Esophagus muscularis mucosa (tissue), 4 donors: ENCODE measurements at places on chromosomes 3 and 15. TPM values are rescaled to one million over a fixed set of nuclear protein-coding genes. Genes with fewer than 3 reads are reported as not detected.

DNA sequence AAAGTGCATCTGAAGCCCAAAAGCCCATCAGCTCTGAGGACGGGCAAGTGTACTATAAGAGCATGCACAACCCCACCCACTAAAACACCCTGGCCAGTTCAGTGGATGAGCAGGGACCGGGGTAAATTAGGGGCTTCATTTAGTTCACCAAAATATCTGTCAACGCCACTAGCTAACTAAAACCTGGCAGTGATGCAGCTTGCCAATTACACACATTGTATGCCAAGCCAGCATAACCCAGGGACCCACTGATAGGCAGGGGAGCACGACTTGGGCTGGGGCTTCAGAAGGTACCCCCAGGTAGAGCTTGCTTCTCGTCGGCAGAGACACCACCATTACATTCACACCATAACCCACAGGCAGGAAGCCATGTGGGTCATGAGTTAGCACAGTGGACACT is 47.0 kb downstream of the PTPN23 start:
- H3K27ac ChIP-seq: no peak overlapping the region
- no peak for DNase-seq
- H3K4me3 ChIP-seq: no peak overlapping the region

DNA sequence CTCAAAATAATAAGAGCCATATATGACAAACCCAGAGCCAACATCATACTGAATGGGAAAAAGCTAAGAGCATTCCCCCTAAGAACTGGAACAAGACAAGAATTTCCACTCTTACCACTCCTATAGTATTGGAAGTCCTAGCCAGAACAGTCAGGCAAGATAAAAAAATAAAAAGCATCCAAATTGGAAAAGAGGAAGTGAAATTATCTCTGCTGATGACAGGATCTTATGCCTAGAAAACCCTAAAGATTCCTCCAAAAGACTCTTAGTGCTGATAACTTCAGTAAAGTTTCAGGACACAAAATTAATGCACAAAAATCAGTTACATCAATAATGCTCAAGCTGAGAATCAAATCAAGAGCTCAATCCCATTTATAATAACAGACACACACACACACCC is 45.9 kb upstream of the SLC2A2 start:
- H3K27me3 ChIP-seq: no peaks in the 10 kb centered on the region
- H3K4me3 ChIP-seq: no peak overlapping the region
- peaks cover 15% of the 10 kb centered on the region for H3K36me3 ChIP-seq
- H3K4me1 ChIP-seq: no peaks in the 10 kb centered on the region
- no peak for DNase-seq

The TMCO5A gene
- total RNA-seq: not detected

GRCh38 chr3:4060064-4060463 is 243.1 kb upstream of the SETMAR start:
- DNase-seq: no peak
- no peaks in the 10 kb centered on the region for H3K27me3 ChIP-seq
- no peak overlapping the region for H3K27ac ChIP-seq

GRCh38 chr3:112460519-112461195 is 38.6 kb downstream of the BTLA start:
- no peaks in the 10 kb centered on the region for H3K36me3 ChIP-seq
- no peaks in the 10 kb centered on the region for H3K4me1 ChIP-seq
- no peaks in the 10 kb centered on the region for H3K27me3 ChIP-seq
- no peak for DNase-seq

The CTDSPL gene
- 39.9 TPM for total RNA-seq

The PLA2G4F gene
- not detected for total RNA-seq

- H3K27ac ChIP-seq: no peak overlapping the region
- no peak for DNase-seq
- H3K36me3 ChIP-seq: no peaks in the 10 kb centered on the region
- H3K4me3 ChIP-seq: no peak overlapping the region
- H3K4me1 ChIP-seq: no peaks in the 10 kb centered on the region
Observed at GRCh38 chr3:177401375-177401774, 204.1 kb upstream of the TBL1XR1 start.

GRCh38 chr3:15223685-15224572 is 17.9 kb downstream of the CAPN7 start:
- H3K27me3 ChIP-seq: no peaks in the 10 kb centered on the region
- peaks cover 82% of the 10 kb centered on the region for H3K36me3 ChIP-seq
- no peak overlapping the region for H3K4me3 ChIP-seq
- DNase-seq: no peak
- no peak overlapping the region for H3K27ac ChIP-seq
- H3K4me1 ChIP-seq: peaks cover 10% of the 10 kb centered on the region

The FRMD5 gene
- total RNA-seq: 1.4 TPM

The ZNF35 gene
- 21.2 TPM for total RNA-seq

The MYZAP gene
- 221 TPM for total RNA-seq

The SLC28A1 gene
- total RNA-seq: not detected

DNA sequence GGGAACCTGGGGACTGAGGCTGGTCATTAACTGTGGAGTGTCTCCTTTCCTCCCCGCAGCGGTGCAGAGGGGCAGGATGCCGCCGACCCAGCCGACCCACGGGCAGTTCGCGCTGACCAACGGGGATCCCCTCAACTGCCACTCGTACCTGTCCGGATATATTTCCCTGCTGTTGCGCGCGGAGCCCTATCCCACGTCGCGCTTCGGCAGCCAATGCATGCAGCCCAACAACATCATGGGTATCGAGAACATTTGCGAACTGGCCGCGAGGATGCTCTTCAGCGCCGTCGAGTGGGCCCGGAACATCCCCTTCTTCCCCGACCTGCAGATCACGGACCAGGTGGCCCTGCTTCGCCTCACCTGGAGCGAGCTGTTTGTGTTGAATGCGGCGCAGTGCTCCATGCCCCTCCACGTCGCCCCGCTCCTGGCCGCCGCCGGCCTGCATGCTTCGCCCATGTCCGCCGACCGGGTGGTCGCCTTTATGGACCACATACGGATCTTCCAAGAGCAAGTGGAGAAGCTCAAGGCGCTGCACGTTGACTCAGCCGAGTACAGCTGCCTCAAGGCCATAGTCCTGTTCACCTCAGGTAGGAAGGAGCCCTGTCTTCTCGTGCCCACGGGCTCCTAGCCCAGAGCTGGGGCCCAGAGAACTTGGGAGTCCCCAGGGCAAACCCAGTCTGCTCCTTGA is 3.7 kb downstream of the NR2F2 start:
- DNase-seq: peak; percentile 90
- peak overlapping the region; percentile 94 for H3K27ac ChIP-seq
- H3K27me3 ChIP-seq: no peaks in the 10 kb centered on the region
- H3K4me3 ChIP-seq: peak overlapping the region; percentile 78
- peaks cover 13% of the 10 kb centered on the region for H3K36me3 ChIP-seq
- H3K4me1 ChIP-seq: peaks cover 6% of the 10 kb centered on the region

DNA sequence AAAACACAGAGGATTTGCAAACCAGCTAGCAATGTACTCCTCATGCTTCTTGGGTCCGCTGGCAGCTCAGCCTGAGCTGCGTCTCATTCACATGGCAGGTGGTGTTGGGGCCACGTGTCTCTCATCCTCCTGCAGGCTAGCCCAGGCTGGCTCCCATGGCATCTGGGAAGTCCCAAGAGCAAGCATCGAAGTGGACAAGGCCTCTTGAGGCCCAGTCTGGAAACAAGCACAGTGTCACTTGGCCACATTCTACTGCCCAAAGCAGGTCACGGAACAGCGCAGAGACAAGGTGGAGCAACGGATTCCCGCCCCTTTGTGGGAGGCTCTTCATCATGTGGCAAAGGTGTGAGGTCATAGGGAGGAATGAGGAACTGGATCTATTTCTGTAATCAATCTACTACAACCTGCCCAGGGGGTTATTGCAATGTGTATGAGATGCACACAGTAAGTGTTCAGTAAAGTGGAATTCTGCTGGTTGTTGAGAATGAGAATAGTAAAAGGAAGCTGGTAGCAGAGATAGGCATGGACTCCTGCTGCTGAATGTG is 128.3 kb downstream of the TPRA1 start:
- DNase-seq: no peak
- no peaks in the 10 kb centered on the region for H3K36me3 ChIP-seq
- no peaks in the 10 kb centered on the region for H3K27me3 ChIP-seq
- no peaks in the 10 kb centered on the region for H3K4me1 ChIP-seq
- no peak overlapping the region for H3K4me3 ChIP-seq

- H3K27me3 ChIP-seq: no peaks in the 10 kb centered on the region
- H3K36me3 ChIP-seq: no peaks in the 10 kb centered on the region
- DNase-seq: no peak
- H3K4me3 ChIP-seq: no peak overlapping the region
Observed at GRCh38 chr3:160885791-160886286, 129.8 kb downstream of the PPM1L start.
